CD4-positive, alpha-beta T cell treated with Interleukin-17A for 4 hours (primary cell): ENCODE measurements at places on chromosomes 7 and 10.

- DNase-seq: peak; percentile 26
Measured at GRCh38 chr7:116500078-116500853, 728 bp downstream of the CAV2 start.

DNA sequence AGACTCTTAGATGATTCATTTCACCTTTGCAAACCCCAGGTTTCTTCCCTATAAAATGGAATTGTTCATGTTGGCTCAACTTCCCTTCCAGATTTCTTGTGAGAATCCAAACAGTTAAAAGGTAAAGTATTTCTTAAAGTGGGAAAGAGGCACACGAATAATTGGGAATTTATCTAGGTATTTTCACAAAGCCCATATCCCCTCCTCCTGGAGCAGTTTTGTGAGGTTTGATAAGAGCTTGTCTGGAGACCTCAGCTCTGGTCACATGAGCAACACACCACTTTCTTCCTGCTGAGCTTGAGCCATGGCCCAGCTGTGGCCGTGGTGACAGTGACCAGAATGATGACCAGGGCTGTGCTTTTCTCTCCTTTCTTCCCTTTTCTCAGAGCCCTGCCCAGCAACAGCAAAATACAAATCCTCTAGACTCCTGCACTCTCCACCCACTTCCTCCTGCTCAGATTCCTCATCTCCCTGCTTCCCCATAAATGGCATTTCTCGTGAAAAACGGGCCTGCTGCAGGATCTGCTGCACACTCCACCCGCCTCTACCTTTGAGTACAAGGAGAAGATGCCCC, 87.7 kb downstream of the PIK3CG start:
- DNase-seq: no peak

DNA sequence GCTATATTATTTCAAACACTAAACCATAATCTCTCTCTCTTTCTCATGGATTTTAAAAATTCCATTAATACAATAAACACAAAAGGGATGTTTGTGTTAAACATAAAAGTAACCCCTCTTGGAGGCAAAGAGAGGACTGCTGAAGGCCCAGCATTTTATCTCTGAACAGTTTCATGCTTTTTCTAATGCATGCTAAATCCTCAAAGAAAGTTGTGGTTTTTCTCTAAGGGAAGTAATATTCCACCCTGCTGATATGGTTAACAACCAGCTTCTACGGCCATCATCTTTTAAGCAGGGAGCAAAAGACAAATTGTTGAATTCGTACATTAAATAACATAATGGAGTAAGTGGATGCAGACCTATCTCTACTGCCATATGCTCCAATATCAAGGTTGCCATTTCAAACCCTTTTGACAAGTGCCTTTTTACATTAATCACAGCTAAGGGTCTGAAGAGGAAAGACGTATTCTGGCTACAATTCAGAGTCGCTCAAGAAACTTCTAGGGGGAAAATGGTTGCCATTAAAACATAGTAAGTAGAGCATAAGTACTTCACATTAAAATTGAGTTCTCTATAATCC, 103.1 kb downstream of the SLC25A13 start:
- DNase-seq: no peak

DNA sequence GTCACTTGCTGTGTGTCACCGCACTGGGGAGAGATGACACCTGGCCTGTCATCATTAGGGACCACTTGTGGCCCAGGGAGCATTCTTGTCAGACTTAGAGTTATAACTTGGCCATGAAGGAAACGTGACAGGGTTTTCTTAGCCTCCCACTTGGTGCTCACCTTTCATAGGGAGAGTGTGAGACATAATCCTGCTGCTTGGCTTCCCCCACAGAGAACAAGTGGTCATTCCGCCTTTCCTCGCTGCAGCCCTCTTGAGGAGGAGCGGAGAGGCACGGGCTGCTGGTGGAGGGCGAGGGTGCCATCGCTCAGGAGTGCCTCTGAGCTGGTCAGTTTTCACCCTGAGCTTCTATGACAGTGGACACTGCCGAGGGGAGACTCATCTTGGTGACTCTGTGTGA, 125.0 kb upstream of the GJD4 start:
- no peak for DNase-seq

GRCh38 chr7:130350945-130351790, 6.6 kb downstream of the CPA5 start:
- DNase-seq: no peak

DNA sequence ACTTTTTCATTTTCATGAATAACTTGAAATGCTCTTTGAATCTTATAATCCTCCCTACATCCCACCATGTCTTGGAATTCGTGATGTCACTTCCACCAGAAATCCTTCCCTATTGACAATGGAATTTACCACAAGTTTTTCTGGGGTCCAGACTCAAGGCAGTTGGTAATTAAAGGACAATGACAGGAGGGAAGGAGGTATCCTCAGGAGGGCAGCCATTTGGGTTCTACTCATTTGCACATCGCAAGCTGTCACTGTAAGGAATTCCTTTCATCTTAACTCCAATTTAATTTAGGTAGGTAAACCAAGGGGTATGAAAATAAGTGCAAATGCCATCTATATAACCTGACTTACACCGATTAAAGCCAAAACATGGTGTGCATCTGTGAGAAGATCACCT, 21.9 kb downstream of the LRRC17 start:
- DNase-seq: no peak

DNA sequence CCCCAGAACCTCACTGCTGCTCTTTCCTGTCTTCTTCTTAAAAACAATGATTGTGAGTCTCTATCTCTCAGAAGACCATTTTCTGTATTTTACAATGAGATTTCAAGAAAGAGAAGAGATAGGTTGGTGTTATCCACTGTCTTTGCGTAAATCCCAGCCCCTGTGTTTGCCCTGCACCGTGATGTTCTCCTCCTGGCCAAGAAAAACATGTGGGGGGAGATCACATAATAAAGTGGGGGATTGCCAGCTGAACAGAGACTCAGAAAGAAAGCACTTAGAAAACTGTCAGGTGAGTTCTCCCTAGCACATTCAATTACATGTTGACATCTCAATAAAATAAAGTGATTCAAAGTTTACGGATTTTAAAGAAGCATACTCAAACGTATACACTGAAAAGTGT, 105.0 kb upstream of the PITRM1 start:
- no peak for DNase-seq

DNA sequence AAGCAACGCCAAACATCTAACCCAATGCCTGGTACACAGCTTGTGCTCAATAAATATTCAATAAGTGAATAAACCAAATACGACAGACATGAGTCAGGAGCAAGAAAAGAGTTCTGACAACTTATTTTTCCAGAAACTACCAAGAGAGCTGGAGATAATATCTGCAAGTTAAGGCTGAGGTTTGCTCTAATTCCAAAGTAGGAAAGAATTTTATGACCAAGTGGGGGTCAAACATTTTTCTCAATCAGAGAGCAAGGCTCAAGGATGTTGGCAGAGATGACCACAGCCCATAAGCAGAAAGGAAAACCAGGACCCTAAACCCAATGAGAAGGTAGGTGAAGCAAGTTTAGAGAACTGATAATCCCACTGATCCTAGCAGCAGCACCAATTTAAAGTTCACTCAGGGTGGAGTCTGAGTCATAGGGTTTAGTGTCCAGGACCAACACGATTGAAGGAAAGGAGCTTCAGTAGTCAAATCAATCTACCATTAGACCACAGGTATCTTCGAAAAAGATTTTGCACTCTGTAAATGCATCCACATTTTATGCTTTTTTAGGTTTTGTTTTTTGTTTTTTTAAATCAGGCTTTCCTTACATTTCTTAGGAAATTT, 49.3 kb upstream of the KCNIP2 start:
- no peak for DNase-seq

DNA sequence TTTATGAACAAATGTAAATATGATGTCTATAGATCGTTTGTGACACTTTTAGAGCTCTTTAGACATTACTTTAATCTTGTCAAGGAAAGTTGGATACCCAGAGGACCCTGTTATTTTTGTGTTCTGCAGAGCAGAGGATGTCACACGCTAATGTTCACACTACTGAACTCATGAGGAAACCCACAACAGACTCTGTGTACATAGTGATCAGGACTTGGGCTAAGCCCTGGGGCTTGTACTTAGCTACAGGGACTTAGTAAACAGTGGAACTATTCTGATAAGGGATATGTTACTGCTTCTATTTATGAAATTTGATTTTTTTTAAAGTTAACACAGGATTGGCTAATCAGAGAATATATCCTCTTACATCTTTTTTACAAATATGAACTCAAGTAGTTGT, 36.1 kb upstream of the ZNF518A start:
- no peak for DNase-seq

GRCh38 chr10:71516890-71517289, 120.2 kb downstream of the CDH23 start:
- DNase-seq: no peak

GRCh38 chr10:117741524-117741923, 199.0 kb downstream of the EMX2 start:
- no peak for DNase-seq

DNA sequence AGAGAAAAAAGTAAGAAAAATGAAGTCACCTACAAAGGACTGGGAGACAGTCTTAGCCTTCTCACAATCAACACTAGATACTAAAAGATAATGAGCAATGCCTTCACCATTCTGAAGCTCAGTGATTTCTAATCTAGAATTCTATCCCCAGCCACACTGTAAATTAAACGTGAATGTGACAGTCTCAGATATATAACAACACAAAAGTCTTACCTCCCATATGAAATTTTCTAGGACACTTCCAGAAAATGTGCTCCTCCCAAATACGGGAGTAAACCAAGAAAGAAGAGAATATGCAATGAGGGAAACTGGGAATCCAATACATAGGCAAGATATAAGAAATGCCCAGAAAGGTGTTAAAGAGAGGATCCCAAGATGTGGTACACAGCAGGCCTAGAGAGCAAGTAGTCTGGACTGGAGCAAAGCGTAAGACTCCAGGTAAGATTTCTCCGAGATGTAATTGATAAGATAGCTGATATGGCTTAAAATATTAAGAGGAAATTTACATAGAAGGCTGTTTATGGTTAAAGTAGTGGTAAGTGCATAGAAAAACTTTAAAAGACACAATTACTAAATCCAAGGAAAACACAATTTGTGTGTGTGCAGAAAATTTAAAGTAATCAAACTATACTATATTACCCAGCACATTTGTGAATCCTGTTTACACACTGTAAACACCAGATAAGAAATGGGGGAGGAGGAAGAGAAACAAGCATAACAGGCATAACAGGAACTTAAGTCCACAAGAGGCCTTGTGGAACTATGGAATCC, 44.1 kb downstream of the SGMS1 start:
- no peak for DNase-seq

DNA sequence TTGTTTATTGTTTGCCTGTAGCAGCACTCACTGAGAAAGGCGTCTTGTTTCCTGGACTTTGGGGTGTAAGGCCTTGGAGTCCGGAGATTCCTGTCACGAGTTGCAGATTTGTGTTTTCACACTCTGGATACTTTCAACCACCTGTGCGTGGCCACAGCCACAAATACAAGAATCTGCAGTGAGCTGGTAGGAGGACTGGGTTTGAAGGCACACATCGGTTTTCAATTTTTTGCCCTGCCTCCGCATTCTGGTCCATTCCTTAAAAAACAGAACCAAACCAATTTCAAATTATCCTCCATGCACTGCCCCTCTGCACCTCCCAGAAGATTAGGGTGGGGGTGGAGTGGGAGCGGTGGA, 619 bp downstream of the EXOC4 start:
- DNase-seq: no peak

DNA sequence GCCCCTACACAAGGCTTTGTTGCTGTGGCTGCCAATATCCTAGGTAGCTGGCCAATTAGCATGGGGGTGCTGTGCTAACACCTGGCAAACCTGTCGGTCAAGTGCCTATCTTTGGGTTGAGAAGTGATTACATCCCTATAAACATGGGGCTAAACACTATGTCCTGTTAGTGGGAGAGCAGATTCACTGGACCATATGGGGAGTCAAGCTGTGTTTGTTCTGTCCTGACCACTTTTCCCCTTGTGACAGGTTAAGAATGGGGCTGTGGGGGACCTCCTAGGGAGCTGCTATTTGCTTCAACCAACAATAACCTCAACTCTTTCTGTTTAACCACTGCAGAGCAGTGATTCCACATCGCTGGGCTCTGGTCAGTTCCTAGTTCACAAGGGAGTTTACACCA, 151.5 kb upstream of the AOAH start:
- no peak for DNase-seq

DNA sequence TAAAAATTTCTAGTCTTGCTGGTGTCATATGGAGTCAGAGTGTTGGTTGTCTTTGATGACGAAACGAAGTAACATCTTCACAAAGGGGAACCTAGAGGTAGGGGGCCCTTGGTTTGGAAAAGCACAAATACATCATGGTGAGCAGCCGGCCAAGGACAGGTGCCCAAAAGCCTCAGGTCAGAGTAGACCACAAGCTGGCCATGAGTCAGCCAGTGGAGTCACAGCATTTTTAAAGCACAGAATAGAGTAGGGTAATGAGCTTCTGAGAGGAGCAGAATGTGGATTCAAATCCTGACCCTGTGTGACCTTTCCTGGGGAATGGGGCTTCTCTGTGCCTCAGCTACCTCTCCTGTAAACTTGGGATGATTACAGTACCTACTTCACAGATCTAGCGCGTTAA, 5.3 kb downstream of the CAMK2B start:
- no peak for DNase-seq

GRCh38 chr7:117871401-117871777, 1.9 kb downstream of the CTTNBP2 start:
- no peak for DNase-seq

DNA sequence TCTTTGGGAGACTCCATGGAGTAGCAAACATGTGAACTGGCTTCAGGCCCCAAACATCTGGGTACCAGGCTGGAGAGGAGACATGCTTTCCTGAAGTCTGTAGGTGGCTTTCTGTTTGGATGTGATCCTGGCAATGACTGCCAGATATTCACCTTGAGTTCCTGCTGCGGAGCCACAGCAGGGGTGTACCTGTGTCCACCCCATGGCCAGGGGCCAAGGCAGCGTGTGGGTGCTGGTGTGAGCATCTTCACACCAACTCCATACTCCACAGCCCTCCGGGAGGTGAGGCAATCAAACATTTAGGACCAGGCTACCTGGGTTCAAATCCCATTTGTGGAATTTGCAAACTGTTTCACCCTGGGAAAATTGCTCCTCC, 113.0 kb downstream of the ADCY1 start:
- no peak for DNase-seq

- DNase-seq: no peak
Measured at GRCh38 chr10:103731609-103732270, 123.6 kb downstream of the SH3PXD2A start.
